ENCODE measurements at places on chromosomes 7 and 10.

- no peak for DNase-seq
Observed at GRCh38 chr10:103676851-103677417, 178.4 kb downstream of the SH3PXD2A start.

DNA sequence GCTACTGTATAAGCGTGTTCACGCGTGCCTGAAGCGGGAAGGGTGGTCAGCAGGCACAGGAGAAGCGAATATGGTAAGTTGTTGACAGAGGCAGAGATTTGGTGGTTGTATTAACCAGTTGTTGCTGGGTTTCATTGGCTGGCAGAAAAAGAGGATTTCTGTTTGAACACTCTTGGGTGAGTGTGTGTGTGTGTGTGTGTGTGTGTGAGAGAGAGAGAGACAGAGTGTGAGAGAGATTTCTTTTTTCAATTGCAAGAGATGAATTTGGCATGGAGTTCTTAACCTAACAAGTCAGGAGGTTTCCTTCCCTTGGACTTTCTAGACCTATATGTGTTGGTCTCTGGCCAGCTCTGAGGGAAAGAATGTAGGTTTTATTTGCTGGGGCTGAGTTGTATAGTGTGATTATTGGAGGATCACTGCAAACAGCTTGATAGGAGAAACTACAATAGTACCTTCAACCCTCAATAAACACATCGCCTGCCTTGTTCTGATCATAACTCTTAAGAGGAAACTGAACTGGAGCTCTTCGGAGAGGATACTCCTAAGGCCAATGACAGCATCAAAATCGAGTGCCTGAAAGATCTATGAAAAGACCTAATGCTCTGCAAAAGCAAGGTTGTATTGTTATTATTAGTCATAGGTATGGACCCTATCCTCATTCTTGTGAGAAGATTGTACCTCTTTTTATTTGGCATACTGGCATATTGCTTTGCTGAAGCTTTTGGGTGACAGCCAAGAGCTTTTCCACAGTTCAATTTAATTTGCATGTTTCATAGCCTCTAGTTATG is 1.2 kb downstream of the MCU start:
- DNase-seq, result no peak

GRCh38 chr7:26513948-26514347 is 222.3 kb downstream of the SNX10 start:
- no peak for DNase-seq

GRCh38 chr10:17783751-17784150 is 25.4 kb upstream of the MRC1 start:
- DNase-seq, result no peak

DNA sequence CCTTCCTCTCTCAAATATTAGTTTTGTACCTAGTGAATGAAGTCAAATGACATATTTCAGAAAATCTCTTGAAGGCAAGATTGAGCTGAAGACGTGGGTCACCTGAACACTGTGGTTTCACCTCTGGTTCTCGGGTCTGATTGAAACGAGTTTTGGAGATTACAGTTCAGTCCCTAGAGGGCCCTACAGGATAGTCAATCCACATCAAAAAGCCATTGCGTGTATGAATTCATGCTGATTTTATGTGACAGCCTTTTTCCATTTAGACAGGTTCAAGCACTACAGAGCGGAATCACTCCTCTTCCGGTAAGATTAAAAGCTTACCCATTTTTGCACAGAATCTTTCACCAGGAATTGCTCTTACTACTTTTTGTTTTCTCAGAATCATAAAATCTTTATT is 62.2 kb downstream of the VIM start:
- peak; percentile 14 for DNase-seq

- no peak for DNase-seq
Observed at GRCh38 chr10:24453973-24454372, 245.0 kb downstream of the KIAA1217 start.

DNA sequence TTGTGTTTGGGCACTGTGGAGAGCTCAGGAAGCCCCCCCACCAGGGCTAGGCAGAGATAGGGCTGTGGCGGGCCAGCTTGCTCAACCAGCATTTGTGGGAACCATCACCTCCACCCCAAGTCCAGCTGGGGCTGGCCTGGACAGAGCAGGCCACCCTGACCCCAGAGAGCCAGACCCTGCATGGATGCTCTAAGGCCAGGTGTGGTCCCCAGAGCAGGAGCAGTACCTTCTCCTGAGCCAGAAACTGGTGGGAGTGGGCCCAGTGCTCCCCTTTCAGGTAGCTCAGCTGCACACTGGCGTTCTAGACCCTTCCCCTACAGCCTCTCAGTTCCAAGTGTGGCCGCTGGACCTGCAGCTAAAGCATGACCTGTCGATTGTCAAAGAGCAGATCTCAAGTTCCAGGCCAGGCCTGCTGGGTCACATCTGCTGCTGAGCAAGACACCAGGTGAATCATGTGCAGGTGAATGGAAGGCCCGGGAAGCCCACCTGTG is 57.2 kb downstream of the RASGEF1A start:
- DNase-seq, result no peak

- DNase-seq, result no peak
Observed at GRCh38 chr7:112765105-112765504, 25.1 kb downstream of the TMEM168 start.

DNA sequence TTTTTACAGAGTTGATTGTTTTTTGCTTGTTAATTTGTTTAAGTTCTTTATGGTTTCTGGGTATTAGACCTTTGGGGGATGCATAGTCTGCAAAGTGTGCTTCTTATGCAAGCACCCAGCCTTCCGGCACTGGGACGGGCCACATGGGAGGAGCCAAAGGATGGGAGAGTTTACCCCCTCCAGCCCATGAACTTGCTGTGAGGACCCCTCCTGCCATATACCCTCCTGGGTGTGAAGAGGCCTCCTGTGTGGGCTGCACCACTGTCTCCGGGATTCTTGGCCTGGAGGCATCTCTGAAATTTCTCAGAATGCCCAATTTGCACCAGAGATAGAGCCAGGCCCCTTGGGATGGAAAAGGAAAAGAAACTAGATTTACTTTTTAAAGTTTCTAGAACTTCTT is 150.7 kb downstream of the MGMT start:
- DNase-seq, result no peak

DNA sequence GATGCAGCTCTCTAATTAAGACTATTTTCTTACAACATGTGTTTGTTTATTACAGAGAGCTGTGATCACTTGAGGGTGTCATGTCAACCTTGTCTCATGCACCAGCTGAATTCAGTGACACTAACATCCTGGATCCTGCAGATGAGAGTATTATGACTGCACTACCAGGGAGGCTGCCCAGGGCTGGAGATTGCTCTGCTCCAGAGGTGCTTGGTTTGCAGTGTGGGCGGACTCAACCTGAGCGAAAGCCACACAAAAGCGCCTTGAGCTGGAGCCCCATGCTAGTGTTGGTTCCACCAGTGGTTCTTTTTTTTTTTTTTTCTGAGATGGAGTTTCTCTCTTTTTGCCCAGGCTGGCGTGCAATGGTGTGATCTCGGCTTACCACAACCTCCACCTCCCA is 33.8 kb upstream of the ATXN7L1 start:
- no peak for DNase-seq

- no peak for DNase-seq
Observed at GRCh38 chr10:132988988-132989387, 46.6 kb upstream of the CFAP46 start.

DNA sequence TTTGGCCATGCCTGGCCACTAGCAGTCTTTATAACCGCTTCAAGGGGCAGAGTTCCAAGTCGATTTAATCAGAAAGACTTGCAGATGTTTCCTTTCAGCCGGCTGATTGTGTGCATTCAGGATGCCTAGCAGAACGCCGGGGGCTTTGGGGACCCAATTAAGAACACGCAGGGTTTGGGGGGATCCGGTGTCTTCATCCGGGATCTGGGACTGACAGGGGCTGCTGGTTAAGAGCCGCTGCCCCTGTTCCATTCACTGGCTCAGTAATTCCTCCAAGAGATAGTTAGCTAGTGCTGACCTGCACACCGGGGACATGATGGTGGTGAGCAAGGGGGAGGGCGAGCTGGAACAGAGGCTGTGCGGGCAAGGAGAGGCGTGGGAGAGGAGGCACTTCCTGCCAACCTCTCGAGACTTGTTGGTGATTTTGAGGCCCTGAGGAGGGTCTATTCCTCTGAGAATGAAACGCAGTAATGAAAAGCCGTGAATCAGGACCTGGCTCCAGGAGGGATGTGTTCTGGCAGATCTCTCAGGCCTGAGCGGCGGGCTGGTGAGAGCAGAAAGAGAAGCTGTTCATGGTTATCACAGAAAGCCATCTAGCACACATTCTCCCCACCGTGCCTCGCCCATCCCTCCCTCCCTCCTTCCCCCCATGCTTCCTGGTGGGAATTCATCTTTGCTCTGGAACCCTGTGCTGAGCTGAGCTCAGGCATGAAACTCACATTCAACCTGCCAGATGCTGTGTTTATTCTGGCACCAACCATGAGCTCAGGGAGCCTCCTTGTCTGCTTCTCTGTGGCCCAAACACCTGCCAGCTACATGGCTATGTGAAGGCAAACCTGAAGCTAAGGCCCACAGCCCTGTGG is 152.0 kb downstream of the CCDC3 start:
- no peak for DNase-seq

DNA sequence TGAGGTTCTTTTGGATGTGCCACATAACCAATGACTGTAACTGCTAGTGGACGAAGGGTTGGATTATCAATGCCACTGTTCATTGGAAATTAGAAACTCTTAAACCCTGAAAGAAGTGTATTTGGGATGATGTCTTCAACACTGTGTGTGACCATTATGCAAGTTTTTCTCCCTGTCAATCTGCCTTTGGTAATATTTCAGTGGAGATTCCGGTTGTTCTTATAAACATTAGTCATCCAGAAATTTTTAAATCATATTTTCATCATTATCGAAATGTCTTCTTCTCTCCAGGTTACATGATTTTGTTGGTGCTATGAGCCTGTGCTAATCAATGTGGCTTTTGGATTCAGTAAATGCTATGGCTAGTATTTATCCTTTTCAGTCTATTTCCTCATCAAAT is 61.7 kb upstream of the KLF6 start:
- DNase-seq, result no peak

- no peak for DNase-seq
Observed at GRCh38 chr7:147535701-147536111, 1054.9 kb upstream of the C7orf33 start.

DNA sequence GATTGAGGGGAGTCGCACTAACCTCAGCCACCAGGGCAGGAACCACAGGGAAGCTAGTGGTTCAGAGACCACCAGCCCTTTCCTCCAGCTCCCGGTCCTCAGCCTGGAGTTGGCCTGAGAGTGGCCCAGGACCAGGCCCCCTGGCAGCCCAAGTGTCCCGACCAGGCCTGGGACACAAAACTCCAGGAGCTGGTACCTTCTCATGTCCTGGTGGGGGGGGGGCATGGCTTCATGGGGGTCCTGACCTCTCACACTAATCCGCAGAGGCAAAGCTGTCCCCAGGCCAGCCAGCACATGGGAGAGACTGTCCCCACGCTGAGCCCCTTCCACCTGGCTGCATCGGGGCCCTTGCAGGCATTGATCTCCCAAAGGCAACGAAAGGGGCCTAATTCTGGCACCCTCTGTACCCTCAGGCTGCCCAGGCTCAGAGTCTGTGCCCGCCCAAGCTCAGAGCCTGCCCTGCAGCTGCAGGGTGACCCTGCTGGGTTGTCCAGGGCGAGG is 28.2 kb downstream of the GPRIN2 start:
- no peak for DNase-seq

DNA sequence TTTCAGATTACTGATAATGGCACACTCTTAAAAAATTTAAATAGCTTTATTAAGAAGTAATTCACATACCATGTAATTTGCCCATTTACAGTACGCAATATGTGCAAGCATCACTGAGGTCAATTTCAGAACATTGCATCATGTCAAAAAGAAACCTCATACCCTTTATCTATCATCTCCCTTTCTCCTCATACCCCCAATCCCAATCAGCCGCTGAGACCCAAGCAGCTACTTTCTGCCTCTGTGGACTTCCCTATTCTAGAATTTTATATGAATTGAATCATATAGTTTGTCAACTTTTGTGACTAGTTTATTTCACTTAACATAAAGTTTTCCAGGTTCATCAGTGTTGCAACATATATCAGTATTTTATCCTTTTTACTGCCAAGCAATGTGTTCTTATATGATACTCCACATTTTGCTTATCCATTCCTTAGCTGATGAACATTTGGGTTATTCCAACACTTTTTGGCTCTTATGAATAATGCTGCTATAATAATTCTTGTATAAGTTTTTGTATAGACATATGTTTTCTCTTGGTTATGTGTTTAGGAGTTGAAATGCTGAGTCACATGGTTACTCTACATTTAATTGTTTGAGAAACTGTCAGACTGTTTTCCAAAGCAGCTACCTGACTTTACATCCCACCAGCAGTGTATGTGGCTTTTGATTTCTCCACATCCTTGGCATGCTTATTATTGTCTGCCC is 26.9 kb upstream of the TPK1 start:
- no peak for DNase-seq

DNA sequence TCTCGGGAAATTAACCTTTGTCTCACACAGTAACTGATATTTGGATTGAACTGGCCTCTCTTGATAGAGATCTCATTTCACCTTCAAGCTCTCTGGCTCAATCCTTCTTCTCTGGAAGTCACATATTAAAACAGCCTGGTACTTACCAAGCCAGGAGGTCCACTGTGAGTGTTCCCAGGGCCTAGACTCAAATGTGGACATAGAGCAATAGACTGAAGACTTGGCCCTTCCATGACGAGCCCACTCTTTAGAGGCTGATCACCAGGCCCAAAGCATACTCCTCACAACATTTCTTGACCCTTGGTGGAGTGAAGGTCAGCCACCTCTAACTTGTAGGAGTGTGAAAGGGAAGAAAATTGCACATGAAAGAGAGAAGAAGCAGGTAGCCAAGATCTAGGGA is 38.5 kb downstream of the COL1A2 start:
- no peak for DNase-seq

DNA sequence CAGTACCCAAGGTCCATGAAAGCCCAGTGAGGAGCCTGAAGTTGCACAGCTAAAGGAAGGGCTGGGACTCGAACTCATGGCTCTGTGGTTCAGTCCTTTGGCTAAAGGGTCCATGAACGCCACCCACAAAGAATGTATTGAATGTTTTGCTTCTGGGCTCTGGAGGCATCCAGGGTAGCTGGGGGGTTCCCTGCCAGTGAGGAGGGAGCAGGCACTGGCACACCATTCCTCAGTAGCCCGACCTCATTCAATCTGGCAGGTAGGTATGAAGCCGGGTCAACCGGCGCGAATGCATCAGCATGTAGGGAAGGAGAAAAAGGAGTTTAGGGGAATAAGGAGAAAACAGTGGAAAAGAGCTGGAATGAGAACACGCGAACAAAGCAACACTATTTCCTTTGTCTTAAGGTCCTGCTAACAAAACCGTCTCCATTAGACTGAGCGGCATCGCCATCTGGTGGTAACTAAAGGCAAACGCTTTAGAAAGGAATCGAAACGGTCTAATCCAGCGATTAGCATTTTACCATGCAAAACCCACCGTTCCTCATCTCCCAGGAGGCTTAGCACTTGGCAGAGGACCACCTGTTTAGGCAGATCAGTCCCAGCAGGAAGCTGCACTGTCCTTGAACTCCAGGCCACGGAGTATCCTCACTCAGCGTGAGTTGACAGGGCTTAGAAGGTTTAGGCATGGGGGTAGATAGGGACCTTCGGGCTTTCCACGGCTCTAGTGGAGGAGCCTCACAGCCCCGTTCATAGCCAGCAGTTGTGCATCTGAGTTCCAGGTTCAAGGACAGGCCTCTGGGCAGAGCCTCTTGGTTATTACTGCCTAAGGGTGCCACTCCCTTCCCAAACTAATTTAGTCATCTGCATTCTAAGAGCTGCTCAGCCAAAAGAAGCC is 122.8 kb downstream of the UBE2H start:
- DNase-seq, result peak; percentile 90
